ENCODE measurements at places on chromosomes 13 and 19.
A peak's percentile ranks its signal among the peaks of the same experiment; 100 is the strongest.

DNA sequence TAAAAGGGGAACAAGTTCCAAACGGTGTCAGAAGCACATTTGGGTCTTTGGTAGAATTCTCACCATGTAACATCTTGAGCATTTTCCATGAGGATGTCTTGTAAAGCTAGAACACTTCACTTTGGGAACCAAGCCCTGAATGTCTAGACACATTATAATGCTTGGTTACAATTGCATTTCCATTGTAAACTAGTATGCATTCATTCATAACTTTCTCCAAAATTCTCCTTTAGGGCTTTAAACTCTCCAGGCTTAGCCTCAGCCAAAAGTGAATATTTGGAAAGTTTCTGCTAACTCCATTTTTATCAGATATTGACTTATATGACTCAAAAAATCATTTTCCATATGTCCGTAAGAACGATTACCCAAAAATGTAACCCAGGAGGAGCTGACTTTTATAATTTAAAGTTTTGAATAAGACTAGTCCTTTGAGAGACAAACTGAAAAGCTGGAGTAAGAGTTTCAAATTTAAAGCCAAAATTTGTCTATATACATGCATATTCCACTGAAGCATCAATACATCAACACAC, 1170.4 kb downstream of the EFNB2 start:
- no peak for DNase-seq

DNA sequence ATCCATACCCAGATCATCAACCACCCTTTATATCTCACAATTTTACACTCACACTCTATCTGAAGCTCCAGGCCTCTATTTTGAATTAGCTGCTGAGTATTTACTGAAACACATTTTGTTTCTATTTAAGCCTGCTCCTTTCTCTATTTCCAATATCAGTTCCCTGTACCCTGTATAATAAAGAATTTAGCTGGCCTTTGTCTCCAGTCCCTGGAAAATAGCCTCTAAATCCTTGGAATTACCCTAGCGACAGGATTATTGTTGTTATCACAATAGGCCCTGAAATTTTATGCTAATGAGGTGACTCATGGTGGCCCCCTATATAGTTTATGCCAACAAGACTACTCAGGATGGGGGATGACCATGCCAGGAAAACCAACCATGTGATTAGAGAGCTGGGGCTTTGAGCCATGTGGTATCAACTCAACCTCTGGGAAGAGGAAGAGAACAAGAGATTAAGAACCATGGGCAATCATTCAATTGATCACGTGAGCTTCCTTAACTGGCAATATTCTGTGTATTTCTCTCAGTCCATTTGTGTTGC, 72.7 kb downstream of the KATNAL1 start:
- DNase-seq: peak; percentile 16

DNA sequence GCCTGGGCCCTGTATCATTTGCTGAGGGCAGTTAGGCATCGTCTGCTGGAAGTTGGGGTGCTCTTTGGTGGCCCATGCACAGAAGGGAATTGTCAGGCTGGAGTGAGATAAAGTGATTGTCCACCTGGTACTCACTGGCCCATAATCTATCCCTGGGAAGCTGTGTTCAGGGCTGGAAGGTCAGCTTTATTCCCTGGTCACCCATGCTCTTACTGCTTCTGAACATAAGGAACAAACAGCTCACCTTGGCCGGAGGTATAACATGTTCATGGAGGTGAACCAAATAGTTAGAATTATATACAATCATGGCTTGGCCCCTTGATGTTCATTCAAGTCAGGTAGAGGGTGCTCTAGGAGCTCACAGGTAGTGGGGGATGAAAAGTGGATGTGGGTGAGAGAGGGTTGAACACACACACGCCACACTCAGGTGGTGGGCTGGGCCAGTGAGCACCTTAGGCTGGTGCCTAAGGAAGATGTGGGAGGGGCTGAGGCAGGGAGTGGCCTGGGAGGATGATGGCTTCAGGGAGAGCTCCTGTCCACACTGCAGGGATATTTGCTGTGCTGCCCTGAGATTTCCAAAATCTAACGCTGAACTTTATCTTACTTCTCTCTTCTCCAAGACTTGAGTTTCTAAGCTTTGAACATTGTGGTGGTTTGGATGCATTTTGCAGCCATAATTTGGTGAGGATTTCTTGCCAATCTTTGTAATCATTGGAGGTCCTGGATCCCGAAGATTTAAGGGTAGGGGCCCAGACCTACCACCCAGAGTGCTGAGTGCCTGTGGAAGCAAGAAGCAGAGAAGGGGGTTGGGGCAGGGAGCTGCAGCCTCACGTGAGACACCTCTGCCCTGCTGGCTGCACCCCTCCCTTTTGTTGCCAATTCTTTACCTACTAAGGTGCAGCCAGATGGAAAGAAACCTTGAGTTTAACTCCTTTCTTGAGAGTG, 420.6 kb downstream of the ZNF536 start:
- DNase-seq: no peak

GRCh38 chr19:49677231-49677900, at the start of gene PRMT1:
Gene PRMT1, plus strand, starts transcription at chr19:49677271. Its CDS starts 10 bp downstream, at chr19:49677281.
- peak; percentile 48 for DNase-seq

- no peak for DNase-seq
These were observed 704.7 kb downstream of the DIAPH3 start for GRCh38 chr13:59458908-59459579.

- DNase-seq: peak; percentile 92
These were observed 18.5 kb downstream of the SLC27A1 start for GRCh38 chr19:17488593-17489391.

DNA sequence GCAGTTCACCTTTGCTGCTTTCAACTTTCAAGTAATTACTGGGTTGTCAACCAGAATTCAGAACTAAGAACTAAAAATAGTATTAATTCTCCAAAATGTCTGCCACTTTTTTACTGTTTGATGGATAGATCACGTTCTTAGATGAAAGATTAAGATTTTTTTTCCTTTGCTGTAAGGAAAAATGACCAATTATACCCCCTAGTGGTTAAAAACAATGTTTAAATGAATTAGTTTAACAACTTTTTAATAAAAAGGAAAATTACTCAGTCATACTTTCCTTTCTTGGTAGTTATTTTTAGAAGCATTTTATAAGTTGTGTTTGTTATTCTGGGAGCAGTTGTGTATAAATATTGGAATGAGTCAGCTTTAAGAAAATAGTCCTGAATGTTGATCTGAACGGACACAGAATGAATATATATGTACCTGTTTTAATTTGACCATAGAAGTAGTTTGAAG, 4.6 kb downstream of the TM9SF2 start:
- DNase-seq: peak; percentile 47

- peak; percentile 35 for DNase-seq
These were observed 51.3 kb downstream of the ERICH6B start for GRCh38 chr13:45564133-45564776.

DNA sequence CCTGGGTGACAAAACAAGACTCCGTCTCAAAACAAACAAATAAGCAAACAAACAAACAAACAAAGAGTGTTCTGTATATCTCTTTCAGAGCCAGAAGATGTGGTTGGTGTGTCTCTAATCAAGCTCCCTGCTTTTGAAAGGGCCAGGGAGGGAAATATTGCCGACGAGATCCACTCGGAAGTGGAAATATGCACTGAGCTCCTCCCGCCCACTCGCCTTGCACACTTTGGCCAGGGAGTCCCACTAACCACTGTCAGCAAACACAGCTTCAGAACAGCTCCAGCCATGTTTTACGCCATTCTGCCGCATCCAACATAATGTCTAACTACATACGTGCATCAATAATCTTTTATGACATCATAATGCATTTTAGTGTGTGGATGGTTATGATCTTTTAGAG, 155.5 kb upstream of the VSTM2B start:
- DNase-seq: no peak

- DNase-seq: no peak
These were observed 1.9 kb downstream of the DIRAS1 start for GRCh38 chr19:2719232-2719735.

DNA sequence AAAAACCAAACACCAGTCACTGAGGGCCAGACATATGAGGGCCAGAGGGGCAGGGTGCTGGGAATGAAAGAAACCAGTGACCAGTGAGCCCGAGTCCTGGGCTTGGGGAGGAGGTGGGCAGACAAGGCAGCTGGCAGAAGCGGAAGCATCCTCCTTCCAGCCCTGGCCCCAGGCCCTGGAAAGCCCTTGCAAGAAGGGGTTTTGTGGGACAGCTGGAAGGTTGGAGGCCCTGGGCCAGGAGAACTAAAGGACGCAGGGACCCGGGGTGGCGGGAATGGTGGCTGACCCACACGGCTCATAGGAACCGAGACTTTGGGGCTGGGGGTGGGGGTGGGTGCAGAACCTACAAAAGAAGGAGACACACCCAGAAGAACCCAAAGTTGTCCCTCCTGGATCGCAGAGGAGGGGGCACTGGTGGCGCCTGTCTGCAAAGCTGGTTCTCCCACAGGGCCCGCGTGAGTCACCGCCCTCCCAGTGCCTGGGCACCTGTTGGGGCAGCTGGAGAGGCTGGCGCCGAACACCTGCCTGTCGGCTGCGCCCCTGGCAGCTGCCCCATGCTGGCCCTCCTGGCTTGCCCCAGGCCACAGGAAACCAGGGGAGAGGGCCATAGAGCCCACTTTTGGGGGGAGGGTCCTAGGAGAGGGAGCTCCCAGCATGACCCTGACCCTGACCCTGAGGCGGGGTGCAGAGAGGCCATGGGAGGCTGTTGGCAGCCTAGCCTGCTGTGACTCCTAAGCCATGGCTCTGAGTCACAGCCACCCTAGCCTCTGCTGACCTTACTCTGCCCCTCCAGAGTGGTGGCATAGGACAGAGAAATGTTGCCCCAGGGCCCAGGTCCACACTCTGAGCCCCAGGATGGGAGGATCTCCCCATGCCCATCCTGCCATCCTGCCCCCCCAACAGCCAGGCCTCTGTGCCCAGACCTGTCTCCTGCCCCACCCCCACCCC, 802 bp downstream of the DMPK start:
- no peak for DNase-seq

GRCh38 chr13:81051873-81052272, 710.9 kb upstream of the SPRY2 start:
- no peak for DNase-seq

- no peak for DNase-seq
These were observed 173.4 kb downstream of the KATNAL1 start for GRCh38 chr13:30133996-30134395.

DNA sequence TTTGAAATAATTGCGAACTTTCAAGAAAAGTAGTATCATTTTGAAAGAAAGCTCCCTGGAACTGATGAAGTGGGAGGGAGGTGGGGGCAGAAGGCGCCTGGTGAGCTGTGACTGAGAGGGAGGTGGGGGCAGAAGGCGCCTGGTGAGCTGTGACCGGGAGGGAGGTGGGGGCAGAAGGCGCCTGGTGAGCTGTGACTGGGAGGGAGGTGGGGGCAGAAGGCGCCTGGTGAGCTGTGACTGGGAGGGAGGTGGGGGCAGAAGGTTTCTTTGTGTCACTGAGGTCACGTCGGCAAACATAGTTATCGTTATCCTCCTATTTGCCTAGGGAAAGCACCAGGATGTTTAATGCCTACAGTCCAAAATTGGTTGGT, 24.2 kb downstream of the C2CD4C start:
- no peak for DNase-seq

GRCh38 chr19:14565765-14566711, 5.8 kb downstream of the NDUFB7 start:
- no peak for DNase-seq

- no peak for DNase-seq
These were observed 636.2 kb downstream of the DIAPH3 start for GRCh38 chr13:59527500-59527899.

- DNase-seq: no peak
These were observed 1151.0 kb downstream of the DIAPH3 start for GRCh38 chr13:59012731-59013130.

DNA sequence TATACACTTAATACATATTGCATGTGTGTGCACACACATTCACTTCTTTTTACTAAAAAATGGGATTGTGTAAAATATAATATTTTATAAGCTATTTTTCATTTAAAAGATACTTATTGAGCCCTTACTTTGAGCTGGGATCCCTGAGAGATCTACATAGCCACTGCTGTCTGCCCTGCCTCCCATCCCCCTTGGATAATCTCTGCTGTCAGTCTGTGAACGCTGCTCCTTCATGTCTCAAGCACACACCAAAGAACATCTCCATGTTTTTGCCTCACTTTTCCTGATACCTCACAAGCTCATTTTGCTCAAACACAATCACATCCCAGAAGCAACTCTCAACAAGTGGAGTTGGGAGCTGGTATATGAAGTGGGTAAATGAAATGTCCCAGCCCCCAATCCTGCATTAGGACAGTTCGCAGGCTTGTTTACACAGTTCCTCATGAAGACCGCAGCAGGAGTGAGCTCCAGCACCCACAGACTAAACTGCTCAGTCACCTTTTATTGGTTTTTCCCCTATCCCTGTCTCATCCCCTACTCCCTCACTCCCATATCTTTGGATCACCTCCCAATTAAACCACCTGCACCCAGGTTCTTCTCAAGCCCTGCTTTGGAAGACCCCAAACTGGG, 108.3 kb upstream of the FRY start:
- no peak for DNase-seq

DNA sequence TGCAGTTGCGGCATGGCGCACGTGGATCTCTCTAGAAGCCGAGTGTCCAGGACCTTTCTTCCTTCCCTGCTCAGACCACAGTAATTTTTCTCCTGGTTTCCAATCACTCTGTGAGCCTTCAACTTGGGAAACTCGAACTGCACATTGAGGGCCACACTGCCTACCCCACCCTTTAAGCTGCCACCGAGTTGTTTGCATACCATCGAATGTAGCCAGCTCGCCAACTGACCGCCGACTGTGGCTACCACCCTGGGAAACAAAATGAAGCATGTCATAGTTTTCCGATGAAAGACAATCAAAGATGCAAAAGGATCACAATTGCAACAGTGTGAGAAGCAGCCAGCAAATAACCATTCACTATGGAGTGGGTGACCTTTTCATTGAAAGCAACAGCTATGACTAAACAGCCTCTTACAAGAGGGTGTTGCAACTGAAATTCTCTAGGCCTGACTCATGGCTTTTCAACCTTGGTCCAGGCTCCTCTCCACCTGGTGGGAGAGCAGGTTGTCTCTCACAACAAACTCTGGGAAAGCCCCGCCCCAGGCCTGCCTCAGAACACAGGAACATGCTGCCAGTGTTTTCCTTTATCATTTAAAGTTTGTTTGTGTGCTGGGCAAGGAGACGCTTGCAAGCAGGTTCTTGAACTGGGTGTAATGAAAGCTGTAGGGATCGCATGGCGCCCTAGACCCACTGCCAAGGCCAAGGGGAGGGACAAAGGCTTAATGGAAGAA, 141.7 kb upstream of the SERP2 start:
- DNase-seq: no peak

- DNase-seq: peak; percentile 59
These were observed 55.7 kb upstream of the ABCC4 start for GRCh38 chr13:95356916-95357315.

GRCh38 chr13:99371956-99372355, 64.8 kb upstream of the GPR183 start:
- no peak for DNase-seq

DNA sequence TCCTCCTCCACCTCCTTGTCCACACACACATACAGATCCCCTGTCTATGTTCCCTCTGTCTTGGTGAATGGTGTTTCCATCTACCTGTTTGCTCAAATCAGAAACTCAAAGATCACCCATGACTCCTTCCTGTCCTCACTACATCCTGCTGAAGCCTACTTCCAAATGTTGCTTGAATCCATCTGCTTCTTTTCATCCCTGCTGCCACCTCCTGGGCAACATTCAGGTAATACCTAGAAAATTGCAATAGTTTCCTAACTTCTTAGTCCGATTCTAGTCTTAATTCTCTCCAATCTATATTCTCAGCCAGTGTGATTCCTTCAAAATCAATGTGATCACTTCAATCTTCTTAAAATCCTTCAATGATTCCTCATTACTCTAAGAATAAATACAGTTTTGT, 155.5 kb upstream of the STARD13 start:
- DNase-seq: peak; percentile 29

- no peak for DNase-seq
These were observed 6.3 kb upstream of the WTIP start for GRCh38 chr19:34475026-34475974.

GRCh38 chr19:49877879-49878743, 609 bp downstream of the TBC1D17 start:
- peak; percentile 97 for DNase-seq

All from hematopoietic multipotent progenitor cell treated with erythropoietin and hydrocortisone succinate and interleukin-3 and kit ligand, for 8 days (in vitro differentiated cells).